ENCODE measurements at places on chromosomes 6 and 20.
A peak's percentile ranks its signal among the peaks of the same experiment; 100 is the strongest.

- no peak for DNase-seq
These were observed 797 bp downstream of the PBX2 start for GRCh38 chr6:32189069-32189741.

DNA sequence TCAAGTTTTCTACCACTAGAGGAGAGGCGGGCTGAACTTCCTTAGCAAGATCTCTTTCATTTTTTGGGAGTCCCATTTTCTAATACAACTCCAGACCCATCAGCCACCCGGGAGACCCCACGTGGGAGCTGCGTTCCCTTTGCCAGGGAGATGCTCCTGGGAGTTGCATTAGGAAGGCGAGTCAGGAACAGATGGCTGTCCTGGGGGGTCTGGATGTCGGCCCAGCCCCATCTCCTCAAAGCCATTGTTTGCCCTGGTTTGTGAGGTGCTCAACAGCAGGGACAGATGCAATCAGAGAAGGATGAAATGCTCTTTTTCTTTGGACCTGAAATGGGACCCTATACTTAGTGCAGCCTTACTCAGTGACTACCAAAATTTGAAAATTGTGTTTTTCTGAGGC, 39.4 kb downstream of the CARMIL1 start:
- no peak for DNase-seq

DNA sequence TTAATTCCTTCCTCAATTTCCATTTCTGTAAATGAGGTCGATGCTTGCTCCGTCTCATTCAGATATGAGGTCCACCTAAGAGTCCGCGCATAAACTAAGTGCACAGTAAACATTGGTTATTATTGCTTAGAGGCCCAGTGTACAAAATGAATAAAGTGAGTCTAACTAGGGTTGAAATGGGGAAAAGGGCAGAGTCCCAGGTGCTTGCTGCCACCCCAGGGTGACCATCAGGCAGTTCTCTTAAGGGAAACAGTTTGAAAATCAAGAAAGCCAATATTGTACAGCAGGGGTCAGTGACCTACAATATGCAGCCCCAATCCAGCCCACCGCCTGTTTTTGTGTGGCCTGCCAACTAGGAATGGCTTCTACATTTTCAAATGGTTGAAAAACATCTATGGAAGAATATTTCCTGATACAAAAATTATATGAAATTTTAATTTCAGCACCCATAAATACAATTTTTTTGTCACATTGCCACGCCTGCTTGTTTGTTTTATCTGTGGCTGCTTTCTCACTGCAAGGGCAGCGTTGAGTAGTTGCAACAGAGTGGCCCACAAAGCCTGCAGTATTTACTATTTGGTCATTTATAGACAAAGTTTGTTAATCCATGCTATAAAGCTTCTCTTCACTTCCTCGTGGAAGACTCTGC, 43.3 kb downstream of the SLC13A3 start:
- no peak for DNase-seq

DNA sequence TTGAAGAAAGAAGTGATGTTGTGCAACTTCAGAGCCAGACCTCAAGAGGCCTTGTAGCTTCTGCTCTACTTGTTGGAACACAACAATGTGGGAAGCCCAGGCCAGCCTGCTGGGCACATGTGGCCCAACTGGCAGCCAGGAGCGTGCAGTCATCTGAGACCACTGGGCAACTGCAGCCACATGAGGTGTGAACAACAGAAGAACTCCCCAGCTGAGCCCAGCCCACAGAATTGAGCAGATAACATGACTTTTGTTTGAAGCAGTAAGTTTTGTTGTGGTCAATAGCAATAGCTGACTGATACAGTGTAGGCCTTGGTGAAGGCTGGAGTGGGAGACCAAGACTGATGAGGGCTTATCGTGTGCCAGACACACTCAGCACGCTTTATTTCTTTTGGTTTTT, 8.6 kb upstream of the ADAM33 start:
- DNase-seq = no peak

GRCh38 chr6:15330174-15330944, 84.5 kb downstream of the JARID2 start:
- peak; percentile 47 for DNase-seq

DNA sequence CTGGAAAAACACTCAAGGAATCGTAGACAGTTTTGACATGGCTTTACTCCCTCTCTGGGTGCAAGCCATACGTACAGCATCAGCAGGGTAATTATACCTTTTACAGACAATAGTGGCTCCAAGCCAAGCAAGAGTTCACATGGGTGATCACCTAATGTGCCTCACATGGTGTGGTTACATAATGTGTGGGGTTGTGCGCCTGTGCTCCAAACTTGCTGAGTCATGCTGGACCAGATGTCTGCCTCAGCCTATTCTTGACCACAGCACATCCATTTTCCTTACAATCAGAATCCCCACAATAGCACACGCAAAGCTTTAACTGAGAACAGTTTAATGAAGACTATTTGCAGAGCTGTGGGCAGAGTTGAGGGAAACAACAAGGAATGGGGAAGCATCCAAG, 74.5 kb downstream of the ALDH8A1 start:
- DNase-seq = peak; percentile 51

- DNase-seq = peak; percentile 97
These were observed 16.9 kb upstream of the SRSF3 start for GRCh38 chr6:36577301-36577700.

GRCh38 chr20:52473186-52473585, 281.6 kb upstream of the ZFP64 start:
- no peak for DNase-seq

- DNase-seq = no peak
These were observed 21.3 kb upstream of the PPARD start for GRCh38 chr6:35321091-35321490.

DNA sequence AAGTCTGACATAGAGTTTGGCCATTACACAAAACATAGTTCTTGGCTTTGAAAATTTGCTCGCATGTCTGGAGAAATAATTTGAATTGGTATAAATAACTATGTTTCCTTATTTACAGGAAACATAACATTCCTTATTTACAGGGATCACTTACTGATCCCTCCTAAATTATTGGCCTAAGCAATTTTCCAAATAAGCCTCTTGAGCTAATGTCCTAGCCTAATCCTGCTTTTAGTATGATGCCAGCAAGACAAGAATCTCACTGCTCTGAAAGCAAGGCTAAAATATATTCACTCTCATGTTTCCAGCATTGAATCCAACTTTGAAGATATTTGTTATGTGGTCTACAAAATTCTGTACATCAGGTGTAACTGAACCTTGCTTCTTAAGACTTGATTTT, 4.1 kb upstream of the TBC1D32 start:
- DNase-seq = no peak

GRCh38 chr20:57223648-57224489, 42.6 kb downstream of the BMP7 start:
- peak; percentile 62 for DNase-seq

GRCh38 chr20:7161690-7162089, 394.2 kb downstream of the BMP2 start:
- no peak for DNase-seq

- no peak for DNase-seq
These were observed 379.7 kb downstream of the BMP2 start for GRCh38 chr20:7147220-7147601.
